ELR (cell line): ENCODE measurements at places on chromosomes 1 and 21.
A peak's percentile ranks its signal among the peaks of the same experiment; 100 is the strongest.

GRCh38 chr1:119595606-119596005, 52.5 kb downstream of the ZNF697 start:
- no peak for DNase-seq

DNA sequence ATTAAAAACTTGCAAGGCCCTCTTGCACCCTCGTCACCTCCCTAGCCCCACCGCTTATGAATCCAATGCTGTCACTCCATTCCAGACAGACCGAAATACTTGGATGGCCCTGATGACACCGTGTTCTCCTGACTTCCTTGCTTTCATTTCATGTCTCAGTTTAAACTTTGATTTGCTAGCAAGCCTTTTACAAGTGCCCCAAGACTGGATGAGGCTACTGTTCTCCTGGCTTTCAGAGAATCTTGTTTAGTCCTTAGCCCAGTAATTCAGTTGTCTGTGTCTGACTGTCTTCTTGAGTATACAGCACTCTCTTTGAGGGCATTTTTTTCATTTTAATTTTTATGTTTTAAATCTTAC, 824 bp upstream of the IFI44L start:
- DNase-seq: peak; percentile 45

- DNase-seq: no peak
Observed at GRCh38 chr1:175578425-175578824, 165.0 kb downstream of the TNR start.

- DNase-seq: peak; percentile 71
Observed at GRCh38 chr1:102897557-102897956, 210.8 kb downstream of the COL11A1 start.

GRCh38 chr1:247500865-247501264, 35.4 kb downstream of the OR2C3 start:
- DNase-seq: no peak

GRCh38 chr1:170583186-170583585, 51.2 kb downstream of the GORAB start:
- no peak for DNase-seq

- DNase-seq: no peak
Observed at GRCh38 chr21:43585514-43585913, 73.8 kb downstream of the HSF2BP start.

- peak; percentile 49 for DNase-seq
Observed at GRCh38 chr1:224203243-224204016, 20.4 kb downstream of the DEGS1 start.

- DNase-seq: no peak
Observed at GRCh38 chr1:209257454-209257853, 326.1 kb upstream of the CAMK1G start.

- no peak for DNase-seq
Observed at GRCh38 chr1:55839221-55839620, 624.1 kb upstream of the USP24 start.

DNA sequence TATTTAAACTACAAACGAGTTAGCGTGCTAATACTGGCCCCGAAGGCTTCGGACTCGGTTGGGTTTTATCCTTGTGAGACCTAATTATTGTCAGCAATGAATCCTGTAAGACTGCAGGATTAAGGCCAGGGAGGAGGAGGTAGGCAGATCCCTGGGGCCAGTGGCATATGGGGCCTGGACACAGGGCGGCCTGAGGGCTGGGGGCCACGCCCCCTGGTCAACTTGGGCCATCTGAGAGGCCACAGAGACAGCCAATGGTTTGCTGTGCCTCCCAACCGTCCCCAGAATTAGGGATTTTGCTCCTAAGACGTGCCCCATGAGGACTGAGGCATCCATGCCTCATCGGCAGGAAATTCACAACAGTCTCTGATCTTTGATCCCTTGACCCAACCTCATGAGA, 31.1 kb upstream of the DISP3 start:
- no peak for DNase-seq

- DNase-seq: no peak
Observed at GRCh38 chr1:174875306-174875705, 124.4 kb upstream of the CACYBP start.

GRCh38 chr1:209805875-209806760, at the start of gene IRF6:
Gene IRF6, minus strand, starts transcription at chr1:209806142. Its CDS starts 4,729 bp downstream, at chr1:209801413.
- DNase-seq: peak; percentile 23

DNA sequence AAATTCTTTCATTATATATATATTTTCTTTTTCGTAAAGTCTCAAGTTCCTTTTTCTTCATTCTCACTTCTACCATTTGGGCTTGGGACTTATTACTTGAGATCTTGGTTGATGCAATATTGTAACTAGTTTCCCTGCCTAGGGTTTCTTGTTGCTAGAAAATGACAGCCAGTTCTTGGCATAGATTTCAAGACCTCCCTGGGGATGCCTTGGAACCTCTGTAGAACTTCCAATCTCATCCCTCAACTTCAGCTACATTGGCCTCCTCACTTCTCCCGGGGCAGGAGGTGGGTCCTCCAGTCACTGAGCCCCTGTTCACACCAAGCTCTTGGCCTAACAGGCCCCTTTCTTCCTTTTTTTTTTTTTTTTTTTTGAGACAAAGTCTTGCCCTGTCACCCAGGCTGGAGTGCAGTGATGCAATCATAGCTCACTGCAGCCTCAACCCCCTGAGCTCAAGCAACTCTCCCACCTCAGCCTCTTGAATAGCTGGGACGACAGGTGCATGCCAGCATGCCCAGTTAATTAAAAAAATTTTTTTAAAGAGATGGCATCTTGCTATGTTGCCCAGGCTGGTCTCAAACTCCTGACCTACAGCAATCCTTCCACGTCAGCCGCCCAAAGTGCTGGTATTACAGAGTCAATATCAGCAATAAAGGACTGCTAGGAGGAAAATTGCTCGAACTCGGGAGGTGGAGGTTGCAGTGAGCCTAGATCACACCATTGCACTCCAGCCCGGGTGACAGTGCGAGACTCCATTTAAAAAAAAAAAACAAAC, 33.1 kb downstream of the MAP3K7CL start:
- DNase-seq: peak; percentile 29

DNA sequence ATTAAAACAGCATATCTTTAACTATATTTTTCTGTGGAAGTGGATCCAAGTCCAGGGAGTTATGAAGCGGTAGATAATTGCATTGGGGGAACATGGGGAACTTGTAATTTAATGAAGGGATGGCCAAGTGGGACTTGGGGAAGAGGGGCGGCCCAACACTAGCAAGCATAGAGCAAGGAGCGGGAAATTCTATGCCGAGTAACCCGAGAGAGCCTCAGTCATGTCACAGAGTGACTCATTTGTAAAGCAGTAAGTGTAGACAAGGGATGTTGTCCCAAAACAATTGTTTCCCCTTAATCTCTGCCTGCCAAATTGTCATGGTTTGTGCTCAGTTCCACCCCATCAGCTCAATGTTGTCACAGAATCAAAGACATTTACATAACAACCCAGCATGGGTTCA, 620.1 kb downstream of the AJAP1 start:
- DNase-seq: no peak

- DNase-seq: no peak
Observed at GRCh38 chr1:183070234-183070922, 47.2 kb downstream of the LAMC1 start.

GRCh38 chr21:34027721-34028461, 45.5 kb upstream of the MRPS6 start:
- peak; percentile 43 for DNase-seq

- DNase-seq: peak; percentile 69
Observed at GRCh38 chr21:26769613-26770188, 75.5 kb downstream of the ADAMTS1 start.

DNA sequence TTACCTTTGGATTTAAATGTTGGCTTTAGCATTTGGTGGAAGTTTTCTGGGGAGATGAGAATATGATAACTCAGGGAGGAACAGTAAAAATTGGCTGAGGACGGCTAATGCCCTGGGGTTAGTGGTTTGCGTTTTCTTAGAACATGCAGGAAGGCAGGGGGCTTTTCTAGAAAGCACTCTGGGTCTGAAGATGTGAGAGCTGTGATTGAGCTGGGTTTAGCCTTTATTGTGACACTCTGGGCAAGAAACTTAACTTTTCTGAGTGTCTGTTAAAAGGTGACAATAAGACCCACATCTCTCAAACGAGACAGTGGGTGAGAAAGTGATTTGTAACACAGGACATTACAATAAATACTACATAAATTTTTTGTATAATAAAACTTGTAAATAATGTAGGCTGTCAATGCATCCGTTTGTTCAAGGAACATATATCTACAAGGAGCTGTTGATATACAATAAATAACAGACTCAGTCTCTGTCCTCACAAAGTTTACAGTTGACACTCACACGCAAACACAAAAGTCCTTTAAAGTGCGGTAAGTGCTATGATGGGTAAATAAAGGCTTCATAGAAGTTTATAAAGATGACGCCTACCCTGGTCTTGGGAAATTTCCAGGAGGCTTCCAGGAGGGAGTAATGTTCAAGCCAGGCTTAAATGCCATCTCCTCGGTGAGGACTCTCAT, 49.5 kb upstream of the MRPS6 start:
- DNase-seq: no peak

DNA sequence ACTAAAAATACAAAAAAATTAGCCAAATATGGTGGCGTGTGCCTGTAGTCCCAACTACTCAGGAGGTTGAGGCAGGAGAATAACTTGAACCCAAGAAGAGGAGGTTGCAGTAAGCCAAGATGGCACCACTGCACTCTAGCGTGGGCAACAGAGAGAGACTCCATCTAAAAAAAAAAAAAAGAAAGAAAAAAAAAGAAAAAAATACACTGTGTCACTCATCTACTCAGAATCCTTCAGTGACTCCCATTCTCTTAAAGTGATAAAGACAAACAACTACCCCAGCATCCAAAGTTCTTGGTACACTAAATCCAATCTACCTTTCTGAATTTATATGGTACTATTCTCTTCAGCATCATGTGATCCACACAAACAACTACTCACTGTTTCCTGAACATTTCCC, 40.2 kb upstream of the S1PR1 start:
- no peak for DNase-seq

- DNase-seq: no peak
Observed at GRCh38 chr21:16945580-16945979, 567.3 kb upstream of the CXADR start.

DNA sequence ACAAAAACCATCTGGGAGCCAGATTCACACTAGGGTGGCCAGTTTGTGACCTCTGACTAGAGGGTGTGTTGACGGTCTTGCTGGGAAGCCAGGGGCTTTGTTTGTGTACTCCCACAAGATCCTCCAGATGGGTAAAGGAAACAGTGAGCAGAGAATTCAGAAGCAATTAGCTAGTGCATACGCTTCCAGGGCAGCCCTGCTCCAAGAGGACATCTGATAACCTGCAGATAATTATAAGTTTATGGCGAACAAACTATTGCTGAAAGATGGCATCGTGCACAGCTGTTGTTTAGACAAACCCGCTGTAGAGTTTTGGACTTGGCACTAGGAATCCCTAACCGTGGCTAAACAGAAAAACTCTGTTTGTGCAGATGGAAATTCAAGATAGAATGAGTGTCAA, 326.4 kb downstream of the TGFB2 start:
- no peak for DNase-seq

DNA sequence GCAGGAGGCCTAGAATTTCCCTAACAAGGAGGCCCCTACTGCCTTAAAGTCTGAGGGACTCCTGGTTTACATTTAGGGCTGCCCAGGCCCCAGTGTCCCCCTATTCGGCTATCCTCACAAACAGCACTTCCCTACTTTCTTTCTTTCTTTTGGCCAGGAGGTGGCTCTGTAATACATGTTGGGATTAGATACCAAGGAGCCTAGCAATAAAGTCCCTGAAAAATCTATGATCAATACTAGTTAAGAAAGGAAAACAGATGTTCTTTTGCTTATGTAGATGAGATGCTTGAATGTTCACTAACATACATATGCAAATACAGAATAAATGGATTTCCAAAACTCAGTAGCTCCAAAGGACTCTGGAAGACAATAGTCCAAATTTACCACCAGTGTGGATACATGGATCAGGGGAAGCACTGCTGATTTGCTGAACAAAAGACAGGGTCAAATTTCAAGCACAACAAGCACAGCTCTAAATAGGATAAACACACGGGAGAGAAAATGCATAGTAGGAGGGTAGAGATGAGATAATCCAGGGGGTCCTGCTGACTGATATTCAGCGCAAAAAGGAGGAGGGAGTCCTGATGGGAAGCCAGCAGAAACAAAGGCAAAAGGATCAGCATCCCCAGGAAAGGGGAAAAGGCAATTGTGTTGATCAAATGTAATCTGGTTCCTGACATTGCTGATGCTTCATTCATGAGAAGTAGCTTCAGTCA, 240.0 kb downstream of the NUF2 start:
- peak; percentile 15 for DNase-seq

GRCh38 chr1:236638945-236639344, 34.6 kb upstream of the HEATR1 start:
- no peak for DNase-seq

- no peak for DNase-seq
Observed at GRCh38 chr1:87436534-87436933, 107.9 kb downstream of the LMO4 start.

DNA sequence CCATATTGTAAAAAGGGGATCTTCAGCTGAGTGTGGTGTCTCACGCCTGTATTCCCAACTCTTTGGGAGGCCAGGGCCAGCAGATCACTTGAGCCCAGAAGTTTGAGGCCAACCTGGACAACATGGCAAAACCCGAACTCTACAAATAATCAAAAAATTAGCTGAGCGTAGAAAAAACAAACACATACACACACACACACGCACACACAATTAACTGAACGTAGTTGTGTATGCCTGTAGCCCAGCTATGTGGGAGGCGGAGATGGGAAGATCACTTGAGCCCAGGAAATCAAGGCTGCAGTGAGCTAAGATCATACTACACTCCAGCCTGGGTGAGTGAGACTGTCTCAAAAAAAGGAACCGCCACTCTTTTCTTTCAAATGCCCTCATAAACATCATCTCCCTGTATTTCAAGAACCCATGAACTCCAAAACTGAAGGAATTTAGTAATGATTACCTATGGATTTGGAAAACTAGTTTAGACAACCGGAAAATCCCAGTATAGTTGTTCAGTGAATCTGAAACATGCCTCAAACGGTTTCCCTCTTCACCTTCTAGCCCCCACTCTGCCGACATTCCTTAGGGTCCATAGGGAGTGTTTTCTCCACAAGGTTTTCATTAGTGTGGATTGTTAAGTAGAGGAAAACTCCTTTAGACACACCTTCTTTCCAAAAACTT, 4.5 kb downstream of the TXNIP start:
- DNase-seq: no peak

- DNase-seq: no peak
Observed at GRCh38 chr1:175218786-175219434, 26.3 kb upstream of the KIAA0040 start.
